ENCODE measurements at places on chromosomes 3 and 15.
A peak's percentile ranks its signal among the peaks of the same experiment; 100 is the strongest.

DNA sequence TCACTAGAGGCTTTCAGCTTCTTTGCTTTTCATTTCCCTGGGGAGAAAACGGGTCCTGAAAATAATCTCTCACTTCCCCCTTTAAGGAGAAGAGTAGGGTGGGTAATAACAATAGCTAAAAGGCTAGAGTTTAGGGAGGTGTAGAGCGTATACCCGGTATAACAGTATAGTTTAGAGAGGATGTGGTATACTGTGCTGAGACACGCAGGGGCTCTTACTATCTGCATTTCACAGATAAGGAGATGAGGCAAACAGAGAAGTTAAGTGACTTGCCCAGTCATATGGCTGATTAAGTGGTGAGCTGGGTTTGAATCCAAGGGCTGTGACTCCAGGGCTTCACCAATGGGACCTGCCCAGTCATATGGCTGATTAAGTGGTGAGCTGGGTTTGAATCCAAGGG, 15.0 kb upstream of the KCNMB3 start:
- no peak for DNase-seq

- no peak for DNase-seq
Observed at GRCh38 chr3:134823679-134824078, 28.6 kb downstream of the EPHB1 start.

GRCh38 chr3:55923626-55924025, 436.5 kb upstream of the WNT5A start:
- DNase-seq: no peak

DNA sequence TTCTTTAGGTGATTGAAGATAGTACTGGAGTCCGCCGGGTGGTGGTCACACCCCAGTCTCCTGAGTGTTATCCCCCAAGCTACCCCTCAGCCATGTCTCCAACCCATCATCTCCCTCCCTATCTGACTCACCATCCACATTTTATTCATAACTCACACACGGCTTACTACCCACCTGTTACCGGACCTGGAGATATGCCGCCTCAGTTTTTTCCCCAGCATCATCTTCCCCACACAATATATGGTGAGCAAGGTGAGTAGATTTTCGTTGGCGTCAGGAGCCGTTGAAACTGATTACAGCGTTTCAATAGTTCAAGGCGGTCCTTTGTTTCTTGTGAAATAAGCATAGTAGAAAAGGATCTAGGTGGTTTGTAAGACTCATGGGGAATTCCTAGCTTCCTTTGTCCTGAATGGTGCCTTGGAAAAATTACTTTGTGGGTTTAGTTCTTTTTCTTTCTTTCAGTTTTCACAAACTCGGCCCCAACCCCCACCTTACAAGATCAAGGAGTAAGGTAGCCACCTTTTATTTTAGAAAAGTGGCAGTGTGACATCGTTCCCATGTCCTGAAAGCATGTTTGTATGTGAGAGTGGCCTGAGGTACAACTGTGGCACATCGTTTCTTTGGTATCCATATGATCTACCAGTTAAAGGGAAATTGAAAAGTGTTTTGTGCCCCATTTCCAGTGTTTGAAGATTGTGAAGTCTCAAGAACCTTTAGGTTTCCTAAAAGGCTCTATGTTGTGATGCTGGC, 200.6 kb downstream of the GHSR start:
- no peak for DNase-seq

GRCh38 chr15:80875568-80876347, 96.6 kb downstream of the CEMIP start:
- DNase-seq: no peak

DNA sequence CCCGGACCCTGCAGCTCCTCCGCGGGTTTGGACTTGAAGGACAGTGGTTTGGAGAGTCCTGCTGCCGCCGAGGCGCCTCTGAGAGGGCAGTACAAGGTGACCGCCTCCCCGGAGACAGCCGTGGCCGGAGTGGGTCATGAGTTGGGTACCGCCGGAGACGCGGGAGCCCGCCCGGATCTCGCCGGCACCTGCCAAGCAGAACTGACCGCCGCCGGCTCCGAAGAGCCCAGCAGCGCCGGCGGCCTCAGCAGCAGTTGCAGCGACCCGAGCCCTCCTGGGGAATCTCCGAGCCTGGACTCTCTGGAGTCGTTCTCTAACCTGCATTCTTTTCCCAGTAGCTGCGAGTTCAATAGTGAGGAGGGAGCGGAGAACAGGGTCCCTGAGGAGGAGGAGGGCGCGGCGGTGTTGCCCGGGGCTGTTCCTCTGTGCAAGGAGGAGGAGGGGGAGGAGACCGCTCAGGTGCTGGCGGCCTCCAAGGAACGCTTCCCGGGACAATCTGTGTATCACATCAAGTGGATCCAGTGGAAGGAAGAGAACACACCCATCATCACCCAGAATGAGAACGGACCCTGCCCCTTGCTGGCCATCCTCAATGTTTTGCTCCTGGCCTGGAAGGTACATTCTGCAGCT, 634 bp downstream of the MINDY2 start:
- no peak for DNase-seq

DNA sequence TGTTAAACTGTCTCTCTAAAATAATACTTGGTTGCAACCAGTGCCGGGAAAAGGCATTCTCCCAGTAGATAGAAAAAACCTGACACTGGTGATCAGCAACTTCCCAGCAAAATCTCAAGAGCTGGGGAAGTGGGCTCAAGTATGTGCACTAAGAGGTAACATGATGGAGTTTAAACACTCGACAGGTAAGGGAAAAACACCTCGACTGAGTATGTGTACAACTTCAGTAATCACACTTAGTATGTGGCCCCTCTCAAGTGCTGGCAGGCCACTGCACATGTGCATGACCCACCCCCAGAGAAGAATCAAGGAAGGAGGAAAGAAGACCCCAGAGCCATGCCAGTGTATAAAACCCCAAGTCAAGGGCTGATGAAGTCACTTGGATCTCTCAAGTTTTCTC, 27.4 kb downstream of the SPESP1 start:
- no peak for DNase-seq

- DNase-seq: no peak
Observed at GRCh38 chr3:45785605-45786150, 10.7 kb downstream of the SLC6A20 start.

- DNase-seq: no peak
Observed at GRCh38 chr15:96657096-96657495, 326.6 kb downstream of the NR2F2 start.

DNA sequence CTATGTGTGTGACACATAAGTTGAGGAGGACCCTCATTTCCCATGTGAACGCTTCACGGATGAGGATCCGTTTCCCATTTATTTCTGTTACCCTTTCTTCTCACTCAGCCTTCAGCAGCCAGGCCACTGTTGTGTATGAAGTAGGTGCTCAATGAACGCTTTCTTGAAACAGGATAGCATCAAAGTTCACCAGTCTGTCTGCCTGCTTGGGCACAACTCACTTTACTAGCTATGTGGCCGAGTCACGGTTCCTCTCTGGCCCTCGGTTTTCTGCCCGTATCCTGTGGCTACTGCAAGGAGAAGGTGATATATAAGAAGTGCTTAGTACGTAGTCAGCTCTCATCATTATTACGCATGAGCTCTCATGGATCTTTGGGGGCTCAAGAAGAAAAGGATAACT, 22.4 kb downstream of the ACSBG1 start:
- no peak for DNase-seq

- no peak for DNase-seq
Observed at GRCh38 chr3:39264053-39264452, 15.8 kb downstream of the CX3CR1 start.

GRCh38 chr3:128408012-128408692, 58.5 kb downstream of the DNAJB8 start:
- DNase-seq: no peak

- DNase-seq: peak; percentile 86
Observed at GRCh38 chr3:44712455-44713075, at the start of gene ZNF502. ZNF502 (plus strand) TSS chr3:44712660; CDS start chr3:44720262, 7,602 bp downstream.

DNA sequence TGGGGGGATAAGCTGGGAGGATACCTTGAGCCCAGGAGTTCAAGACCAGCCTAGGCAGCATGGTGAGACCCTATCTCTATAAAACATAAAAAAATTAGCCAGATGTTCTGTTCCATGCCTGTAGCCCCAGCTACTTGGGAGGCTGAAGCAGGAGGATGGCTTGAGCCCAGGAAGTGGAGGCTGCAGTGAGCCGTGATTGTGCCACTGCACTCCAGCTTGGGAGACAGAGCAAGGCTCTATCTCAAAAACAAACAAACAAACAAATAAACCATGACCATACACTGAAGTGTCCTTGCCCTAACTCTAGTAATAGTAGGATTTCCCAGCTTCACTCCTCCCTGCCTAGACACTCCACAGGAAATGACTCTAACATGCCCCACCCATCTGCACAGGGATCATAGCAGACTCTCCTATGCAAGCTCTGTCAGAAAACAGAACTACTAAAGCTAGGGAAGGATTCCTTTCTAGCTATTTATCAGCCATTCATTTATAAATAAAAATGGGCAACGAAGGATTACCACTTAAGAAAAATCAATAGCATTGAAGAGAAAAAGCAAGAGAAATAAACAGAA, 4.6 kb downstream of the ERICH6 start:
- DNase-seq: no peak

DNA sequence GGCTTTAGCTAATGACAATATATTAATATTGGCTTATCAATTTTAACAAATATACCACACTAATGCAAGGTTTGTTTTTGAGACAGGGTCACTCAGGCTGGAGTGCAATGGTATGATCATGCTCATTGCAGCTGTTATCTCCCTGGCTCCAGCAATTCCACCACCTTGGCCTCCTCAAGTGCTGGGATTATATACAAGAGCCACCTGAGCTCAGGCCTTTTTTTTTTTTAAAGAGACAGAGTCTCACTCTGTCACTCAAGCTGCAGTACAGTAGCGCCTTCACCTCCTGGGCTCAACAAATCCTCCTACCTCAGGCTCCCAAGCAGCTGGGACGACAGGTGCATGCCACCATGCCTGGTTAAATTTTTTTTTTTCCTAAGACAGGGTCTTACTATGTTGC, 11.7 kb downstream of the DLG1 start:
- no peak for DNase-seq

DNA sequence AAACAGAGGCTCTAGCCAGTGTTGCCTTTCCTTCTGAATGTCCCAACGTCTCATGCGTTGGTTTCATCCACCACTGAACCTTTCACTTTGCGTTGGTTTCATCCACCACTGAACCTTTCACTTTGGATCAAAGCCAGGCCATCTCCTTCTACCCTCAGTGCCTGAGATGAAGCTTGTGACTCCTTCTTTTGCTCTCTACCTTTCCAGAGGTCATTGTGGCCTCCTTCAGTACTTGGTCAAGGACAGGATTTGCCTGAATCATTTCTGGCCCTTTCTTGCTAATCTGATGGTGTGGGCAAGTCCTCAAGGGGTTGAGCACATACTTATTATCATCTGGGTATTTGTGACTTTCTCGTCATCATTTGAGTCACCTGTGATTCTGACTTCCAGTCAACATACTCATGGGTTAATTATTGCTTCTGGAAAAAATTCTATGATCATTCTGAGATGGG, 50.0 kb downstream of the SELENOT start:
- no peak for DNase-seq

DNA sequence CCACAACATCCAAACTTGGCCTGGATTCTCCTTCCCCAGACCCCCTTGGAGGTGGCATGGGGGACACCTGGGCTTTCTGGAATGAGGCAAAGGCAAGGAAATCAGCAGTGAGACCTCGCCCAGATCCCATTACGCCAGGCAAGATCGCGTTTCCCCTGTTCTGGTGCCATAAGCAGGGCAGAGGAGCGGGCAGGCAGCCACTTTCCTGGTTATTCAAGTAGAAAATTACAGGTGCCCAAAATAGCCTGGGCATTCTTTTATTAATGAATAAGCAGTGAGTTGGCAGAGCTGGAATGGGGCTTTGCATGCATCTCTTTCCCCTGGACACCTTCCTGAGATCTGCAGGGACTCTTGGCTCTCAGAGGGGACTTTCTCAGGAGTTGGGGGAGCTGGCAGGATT, 31.5 kb upstream of the FAM107A start:
- no peak for DNase-seq

GRCh38 chr3:109952924-109953323, 615.6 kb upstream of the DPPA4 start:
- DNase-seq: no peak

- DNase-seq: no peak
Observed at GRCh38 chr15:80887148-80887547, 102.5 kb downstream of the MESD start.

DNA sequence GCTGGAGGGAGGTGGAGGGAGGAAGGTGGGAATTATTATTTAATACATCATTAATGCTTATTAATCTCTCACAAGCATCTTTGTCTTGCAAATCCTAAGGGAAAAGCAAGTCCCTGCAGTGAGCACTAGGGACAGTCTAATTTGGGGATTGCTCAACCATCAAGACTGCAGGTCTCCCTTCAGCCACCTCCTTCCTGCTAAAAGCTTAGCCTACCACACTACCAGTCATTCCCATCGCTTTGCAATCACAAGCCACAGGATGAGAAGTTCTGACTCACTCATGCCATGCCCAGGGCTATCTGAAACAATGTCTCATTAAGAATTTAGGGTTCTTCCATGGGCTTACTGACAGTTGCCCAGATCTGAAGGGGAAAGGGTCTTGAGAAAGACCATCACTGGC, 51.0 kb upstream of the EIF1B start:
- no peak for DNase-seq

GRCh38 chr3:44845528-44846520, 15.9 kb upstream of the TMEM42 start:
- no peak for DNase-seq

GRCh38 chr3:194472290-194472920, 14.4 kb downstream of the ATP13A3 start:
- DNase-seq: no peak

- no peak for DNase-seq
Observed at GRCh38 chr3:109132801-109133473, 3.6 kb upstream of the C3orf85 start.

- DNase-seq: no peak
Observed at GRCh38 chr3:23712656-23713559, 92.8 kb upstream of the UBE2E1 start.

DNA sequence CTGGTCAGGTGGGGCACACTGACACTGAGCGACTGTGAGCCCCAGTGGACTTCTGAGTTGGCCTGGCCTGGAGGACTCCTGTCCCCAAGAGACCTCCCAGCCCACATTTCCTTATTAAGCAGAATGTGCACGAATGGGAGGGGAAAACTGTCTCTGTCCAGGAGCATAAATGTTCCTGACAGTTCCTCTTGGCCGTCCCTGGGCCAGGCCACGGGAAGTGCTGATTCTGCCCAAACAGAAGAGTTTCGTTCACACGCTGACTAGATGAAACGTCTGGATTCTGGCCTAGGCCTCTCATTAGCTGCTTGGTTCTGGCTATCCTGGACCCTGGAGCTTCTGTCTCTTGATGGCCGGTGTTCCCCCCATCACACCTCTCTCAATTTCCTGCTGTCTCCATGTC, 29.5 kb upstream of the APEH start:
- no peak for DNase-seq

GRCh38 chr3:168289471-168290008, 193.8 kb upstream of the GOLIM4 start:
- no peak for DNase-seq

DNA sequence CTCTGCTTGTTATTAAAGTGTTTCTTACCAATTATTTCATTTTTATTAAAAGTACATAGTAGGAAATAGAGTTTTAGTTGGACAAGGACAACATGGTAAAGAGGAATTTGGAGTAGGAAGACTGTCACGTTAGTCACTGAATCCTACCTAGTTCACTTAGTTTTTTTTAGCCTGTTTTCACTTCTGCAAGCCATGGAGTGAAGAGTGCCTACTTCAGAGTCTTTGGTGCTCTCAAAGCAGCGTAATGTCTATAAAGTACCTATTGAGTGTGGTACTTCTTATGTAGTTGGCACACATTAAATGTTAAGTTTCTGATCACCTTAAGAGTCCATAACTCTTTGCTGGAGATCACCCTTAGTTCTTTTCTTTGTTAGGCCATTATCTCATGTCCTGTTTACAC, 78.7 kb downstream of the LPP start:
- no peak for DNase-seq

All from right renal cortex interstitium (tissue), 3 donors.